ENCODE measurements at places on chromosomes 2 and 18.

DNA sequence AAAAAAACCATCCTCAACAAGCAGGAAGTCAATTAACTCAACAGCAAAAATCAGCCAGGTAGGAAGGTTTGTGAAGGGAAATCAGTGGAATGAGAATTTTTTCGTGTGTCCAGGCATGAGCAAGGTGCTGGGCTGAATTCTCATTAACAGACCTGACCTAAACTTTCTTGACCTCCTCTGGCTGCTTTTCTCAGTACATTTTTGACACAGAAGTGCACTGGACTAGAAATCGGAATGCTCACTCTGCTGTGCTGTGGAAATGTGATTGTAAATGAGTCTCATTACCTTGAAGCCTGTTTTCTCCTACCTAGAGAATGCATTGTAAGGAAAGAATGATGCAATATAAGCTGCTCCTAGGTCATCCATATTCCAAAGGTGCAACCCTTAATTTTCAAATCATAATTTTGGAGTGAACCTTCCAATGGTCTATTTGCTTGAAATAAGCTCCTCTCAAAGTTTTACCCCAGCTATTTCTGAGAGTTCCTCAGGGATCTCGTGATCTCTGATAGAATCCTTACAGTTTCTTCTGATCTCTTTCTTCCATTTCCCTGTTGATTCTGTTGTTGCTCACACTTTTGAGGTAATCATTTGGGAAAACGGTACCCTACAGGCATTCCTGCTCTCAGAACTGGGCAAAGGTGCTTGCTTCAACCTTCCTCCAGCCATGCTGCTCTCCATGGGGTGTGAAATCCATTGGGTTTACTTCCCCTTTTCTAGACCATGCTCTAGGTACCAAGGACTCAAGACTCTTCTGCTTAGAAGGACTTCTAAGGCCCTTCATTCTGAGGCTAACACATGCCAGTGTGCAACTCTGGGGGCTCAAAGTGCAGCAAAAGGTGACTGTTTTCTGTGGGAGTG lies 104.9 kb upstream of the ITPRID2 start:
- DNase-seq: no peak

GRCh38 chr2:195257979-195258378 lies 399.0 kb upstream of the SLC39A10 start:
- no peak for DNase-seq

DNA sequence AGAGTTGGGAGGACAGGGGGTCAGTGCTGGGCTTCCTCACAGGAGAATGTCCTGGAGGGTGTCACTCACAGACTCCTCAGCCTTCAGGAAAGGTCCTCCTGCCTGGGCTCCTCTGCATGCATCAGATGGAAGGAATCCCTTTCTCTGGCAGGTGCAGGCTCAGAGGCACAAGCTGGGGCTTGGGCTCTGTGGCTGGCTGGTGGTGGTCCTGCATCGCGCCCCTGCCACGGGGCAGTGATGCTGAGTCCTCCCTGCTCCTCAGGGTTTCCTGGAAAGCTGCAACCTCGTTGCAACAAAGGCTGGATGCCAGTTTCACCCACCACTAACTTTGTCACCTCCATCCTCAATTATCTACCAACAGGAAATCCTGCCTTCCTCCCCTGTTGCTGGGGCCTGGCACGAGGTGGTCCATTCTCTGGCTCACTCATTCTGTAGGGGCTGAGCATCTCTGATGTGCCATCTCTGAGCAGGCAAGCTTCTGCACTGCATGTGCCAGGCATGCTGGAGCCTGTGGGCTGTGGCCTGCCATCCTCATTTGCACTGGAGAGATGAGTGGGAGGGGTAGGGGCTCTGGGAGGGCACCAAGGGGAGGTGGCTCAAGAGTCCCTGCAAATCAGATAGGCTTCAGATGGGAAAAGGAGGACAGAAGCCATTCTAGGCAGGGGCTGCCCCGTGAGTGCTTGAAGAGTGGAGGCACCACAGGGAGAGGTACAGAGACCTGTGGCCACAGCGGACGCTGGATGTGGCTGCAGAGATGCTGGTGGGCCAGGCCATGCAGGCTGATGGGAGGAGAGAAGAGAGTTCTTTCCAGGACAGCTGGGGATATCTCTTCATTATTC lies 272.6 kb upstream of the HS6ST1 start:
- no peak for DNase-seq

GRCh38 chr2:79359419-79359818 lies 153.4 kb upstream of the CTNNA2 start:
- no peak for DNase-seq

- DNase-seq: no peak
These were observed 112.9 kb downstream of the THADA start for GRCh38 chr2:43482961-43483360.

GRCh38 chr2:180679693-180680092 lies 300.7 kb upstream of the UBE2E3 start:
- DNase-seq: no peak

DNA sequence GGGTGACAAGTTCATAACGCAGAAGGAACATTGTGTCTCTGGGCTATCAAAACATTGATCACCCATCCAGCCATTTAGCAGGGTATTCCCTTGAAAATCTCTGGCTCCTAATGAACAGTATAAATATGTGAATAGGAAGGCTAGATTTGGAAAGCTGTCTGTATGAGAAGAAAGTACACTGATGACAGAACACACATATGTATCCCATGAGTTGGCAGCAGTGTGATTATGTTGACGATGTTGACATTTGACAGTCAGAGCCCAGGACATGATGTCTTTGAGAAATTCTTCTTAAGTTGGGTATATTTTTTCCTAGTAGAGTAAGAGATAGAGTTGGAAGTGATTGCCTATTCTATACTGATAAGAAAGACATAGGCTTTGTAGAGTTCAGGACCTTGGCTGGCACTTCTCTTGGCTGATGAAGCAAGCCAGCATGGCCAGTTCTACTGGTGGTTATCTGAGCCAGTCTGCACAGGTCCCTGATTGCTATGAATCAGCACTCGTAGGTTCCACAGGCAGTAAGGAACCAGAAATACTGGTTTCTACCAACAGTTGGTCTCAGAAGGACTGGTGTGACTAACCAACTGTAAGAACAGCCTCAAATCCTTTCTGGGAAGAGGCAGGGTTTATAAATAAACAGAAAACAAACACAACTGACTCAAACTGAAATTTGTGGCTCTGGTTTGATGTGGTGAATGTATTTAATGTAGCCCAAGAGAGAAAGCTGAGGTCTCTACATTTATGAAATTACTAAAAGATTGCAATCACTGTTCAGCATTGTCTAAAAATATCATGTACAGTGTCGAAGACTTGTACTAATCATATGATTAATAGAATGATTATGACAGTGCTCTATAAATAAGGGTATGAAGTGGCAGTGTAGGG lies 43.9 kb upstream of the RAPH1 start:
- DNase-seq: no peak

- no peak for DNase-seq
These were observed 3.8 kb downstream of the GBX2 start for GRCh38 chr2:236164201-236164924.

GRCh38 chr2:143158551-143159485 lies 29.6 kb downstream of the ARHGAP15 start:
- no peak for DNase-seq

- no peak for DNase-seq
These were observed 10.0 kb downstream of the SLC4A5 start for GRCh38 chr2:74333175-74333574.

DNA sequence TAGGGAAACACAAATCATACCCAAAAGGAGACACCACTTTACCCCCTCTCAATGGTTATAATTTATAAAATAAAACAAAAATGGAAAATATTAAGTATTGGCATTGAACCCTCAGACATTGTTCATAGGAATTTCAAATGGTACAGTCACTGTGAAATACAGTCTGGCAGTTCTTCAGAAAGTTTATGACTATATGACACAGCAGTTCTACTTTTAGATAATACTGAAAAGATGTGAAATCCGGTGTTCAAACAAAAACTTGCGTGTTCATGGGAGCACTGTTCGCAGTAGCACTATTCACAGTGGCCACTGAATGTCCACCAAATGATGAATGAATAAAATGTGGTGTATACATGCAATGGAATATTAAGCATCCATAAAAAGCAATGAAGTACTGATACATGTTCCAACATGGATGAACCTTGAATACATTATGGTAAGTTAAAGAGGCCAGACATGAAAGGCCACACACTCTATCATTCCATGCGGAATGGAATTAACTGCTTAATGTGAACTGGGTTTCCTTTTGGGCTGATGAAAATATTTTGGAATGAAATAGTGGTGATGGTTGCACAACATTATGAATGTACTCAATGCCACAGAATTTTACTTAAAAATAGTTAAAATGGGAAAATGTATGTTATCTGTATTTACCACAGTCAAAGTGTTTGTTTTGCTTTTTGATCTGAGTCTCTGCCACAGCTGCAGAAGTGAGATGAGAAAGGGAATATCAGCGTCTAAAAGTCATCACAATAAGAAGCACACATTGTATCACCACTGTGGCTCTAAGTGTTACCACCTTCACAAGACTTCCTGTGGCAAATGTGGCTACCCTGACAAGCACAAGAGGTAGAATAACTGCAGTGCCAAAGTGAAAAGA lies 864.6 kb downstream of the SUCLG1 start:
- no peak for DNase-seq

GRCh38 chr2:239108459-239108858 lies 260.6 kb downstream of the TWIST2 start:
- no peak for DNase-seq

DNA sequence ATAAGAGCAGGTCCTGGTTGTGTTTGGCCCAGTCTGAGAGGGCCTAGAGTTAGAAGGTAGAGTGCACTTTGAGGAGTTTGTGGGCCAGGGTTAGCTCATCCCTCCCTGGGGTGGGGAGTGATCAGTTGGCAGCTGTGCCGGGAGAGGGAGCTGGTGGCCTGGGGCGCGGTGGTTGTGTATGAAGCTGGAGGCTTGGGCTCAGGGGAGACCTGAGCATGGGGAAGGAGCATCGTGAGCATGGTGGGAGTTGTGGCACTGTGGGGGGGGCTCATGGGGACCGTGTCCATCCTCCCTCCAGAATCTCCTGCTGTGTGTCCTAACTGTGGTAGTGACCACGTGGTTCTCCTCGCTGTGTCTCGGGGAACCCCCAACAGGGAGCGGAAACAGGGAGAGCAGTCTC lies 13.6 kb downstream of the STK11IP start:
- DNase-seq: no peak

- no peak for DNase-seq
These were observed 25.1 kb upstream of the ALK start for GRCh38 chr2:29946505-29946904.

DNA sequence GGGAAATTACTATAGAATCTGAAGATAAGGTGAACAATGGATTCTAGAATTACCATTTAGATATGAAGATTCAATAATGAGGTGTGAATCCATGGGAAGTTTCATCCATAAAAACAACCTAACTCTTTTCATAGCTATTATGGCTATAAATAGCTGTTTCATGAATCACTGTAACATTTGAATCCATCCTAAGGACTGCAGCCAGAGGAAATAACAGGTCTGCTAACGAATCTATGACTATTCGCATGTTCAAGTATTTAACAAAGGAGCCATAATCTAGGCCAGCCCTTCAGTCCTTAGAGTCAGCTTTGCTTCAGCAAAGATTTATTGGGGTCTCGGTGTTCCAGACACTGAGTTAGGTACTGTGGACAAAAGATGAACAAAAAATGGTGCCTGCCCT lies 87.1 kb downstream of the MYOM1 start:
- no peak for DNase-seq
